ENCODE measurements at places on chromosomes 1 and 21.

DNA sequence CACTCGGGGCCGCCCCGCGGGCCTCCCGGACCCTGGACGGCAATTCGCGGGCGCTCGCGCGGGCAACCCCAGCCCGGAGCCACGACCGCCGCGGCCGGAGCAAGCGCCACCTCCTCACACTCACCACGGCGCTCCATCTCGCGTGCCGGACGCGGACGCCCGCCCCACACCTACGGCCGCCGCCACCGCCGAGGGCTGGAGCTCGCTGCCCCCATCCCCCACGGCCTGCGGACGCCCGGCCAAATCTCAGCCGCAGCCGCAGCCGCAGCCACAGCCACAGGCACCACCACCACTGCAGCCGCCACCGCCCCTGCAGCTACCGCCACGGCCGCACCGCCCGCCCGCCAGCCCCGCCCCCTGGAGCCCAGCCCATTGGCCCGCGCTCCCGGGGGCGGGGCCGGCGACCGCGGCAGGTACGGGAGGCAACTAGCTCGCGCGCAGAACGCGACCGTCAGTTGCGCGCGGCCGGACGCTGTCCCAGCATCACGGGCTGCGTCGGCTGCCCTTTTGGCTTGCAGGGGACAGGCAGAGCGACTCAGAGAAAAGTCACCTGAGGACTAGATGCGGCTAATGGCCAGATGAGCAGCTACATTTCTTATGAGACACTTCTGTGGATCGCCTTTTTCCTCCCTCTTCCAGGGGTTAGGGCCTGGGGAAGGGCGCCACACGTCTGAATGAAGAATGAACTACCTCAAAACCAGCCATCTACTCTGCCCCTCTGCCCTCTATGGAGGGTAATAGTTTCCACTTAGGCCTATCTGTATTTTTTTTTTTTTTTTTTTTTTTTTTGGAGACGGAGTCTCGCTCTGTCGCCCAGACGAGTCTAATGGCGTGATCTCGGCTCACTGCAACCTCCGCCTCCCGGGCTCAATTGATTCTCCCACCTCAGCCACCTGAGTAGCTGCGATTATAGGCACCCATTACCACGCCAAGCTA lies at the start of gene ARHGAP29:
Gene ARHGAP29, minus strand, starts transcription at position 294 of the 936 bp plus-strand sequence. CDS start 5,973 bp downstream, outside the sequence.
- peak; percentile 17 for DNase-seq

DNA sequence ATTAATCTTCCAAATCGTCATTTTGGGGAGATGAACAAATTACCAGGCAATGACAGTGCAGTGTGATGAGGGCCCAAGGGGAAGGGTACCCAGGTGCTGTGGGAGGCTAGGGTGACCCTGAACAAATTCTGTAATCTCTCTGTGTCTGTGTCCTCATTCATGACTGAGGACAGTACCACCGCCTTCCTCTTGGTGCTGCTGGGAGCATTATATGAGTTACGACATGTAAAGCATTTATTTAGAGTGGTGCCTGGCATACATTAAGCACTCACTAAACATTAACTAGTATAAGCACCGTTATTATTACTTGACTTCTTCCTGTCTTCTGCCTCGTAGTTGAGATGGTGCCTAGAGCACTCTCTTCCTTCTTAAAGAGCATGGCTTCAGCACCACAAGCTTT lies 468.2 kb upstream of the VAMP3 start:
- no peak for DNase-seq

DNA sequence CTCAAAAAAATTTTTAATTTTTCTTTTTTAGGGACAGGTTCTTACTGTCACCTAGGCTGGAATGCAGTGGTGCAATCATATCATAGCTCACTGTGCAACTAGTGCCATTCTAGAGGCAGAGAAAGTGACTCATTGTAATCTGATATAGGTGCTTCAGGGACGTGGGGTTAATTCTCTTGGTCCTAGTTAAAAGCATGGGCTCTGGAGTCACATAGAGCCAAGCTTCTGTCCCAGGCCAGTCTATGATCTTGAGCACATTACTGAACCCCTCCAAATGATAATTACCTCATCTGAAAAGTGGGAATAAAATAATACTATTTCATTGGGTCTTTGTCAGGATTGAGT lies 1.1 kb upstream of the ADIPOR1 start:
- no peak for DNase-seq

DNA sequence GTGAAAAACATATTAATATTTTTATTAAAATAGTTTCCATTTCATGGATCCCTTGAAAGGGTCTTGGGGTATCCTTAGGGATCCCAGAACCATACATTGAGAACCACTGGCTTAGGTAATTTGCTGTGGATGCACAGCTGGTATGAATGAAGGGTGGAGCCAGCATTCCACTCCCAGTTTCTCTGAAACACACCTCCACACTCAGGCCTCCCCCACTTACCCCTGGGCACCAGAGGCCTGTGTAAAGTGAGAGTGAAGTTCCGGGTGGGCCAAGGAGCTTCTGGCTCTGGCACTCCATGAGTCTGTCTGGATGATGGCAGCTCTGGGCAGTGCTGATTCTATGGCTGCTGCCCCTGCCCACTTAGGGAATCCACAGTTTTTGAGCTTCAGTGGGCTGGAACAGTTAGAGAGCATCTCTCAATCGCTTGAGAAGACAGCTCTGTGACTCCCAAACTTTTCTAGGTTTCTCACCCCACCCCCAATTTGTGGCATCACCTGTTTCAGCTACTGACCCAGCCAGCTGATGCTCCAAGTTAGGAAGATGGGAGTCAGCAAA lies 57.8 kb upstream of the CD1D start:
- DNase-seq, result no peak

DNA sequence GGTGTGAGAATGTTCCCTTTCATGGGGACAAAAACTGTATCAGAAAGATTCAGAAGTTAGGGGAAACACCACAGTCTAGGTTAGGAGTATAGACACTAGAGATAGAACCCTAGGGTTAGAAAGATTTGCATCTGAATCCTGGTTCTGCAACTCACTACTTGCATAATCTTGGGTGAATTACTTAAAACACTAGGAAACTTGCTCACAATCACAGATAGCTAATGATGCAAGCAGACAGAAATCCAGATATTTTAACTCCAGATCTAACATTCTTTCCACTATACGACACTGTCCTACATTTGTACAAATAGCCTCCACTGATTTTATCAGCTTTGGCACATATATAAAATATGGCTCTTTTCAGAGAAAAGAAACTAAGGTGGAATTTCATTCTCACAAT lies 30.8 kb upstream of the GLIS1 start:
- no peak for DNase-seq

GRCh38 chr1:222241410-222241809 lies 306.5 kb downstream of the HHIPL2 start:
- DNase-seq, result no peak

DNA sequence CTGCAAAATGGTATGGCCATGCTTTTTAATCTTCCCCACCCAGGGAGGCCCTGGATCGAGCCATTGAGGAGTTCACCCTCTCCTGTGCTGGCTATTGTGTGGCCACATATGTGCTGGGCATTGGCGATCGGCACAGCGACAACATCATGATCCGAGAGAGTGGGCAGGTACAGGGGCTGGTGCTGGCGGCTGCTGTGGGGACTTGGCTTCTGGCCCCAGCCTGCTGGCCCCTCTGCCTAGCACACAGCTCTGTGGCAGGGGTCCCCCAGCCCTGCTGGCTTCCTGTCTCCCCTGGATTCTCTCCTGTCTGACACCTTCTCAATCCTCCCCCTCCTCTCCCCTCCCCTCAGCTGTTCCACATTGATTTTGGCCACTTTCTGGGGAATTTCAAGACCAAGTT lies 72.4 kb downstream of the PIK3CD start:
- DNase-seq, result no peak

DNA sequence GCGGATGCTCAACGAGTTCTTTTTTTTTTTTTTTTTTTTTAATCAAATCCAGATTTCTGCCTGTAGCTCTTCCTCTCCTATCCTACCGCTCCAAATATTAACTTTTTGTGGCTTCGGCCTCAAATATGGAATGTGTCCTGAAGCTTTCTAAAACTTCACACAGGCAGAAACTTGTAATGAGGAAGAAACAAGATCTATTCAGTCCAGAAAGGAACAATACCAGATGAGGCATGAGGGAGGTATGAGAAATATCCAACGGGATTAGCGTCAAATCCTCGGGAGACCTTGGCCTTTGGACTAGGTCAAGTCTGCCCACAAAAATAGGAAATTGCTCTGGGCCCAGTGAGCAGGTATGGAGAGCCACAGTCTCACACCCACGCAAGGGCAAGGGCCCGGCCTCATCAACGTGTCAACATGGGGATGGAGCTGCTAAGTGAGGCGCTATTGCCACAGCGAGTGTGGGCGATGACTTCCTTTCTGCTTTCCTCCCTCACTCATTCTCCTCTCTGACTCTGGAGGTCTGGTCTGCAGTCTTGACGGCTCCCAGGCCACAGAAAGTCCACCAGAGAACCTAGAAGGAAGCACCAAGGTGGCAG lies 66.6 kb downstream of the BCAR3 start:
- DNase-seq, result peak; percentile 25

- DNase-seq, result no peak
Observed at GRCh38 chr1:31055953-31056352, 9.6 kb downstream of the PUM1 start.

DNA sequence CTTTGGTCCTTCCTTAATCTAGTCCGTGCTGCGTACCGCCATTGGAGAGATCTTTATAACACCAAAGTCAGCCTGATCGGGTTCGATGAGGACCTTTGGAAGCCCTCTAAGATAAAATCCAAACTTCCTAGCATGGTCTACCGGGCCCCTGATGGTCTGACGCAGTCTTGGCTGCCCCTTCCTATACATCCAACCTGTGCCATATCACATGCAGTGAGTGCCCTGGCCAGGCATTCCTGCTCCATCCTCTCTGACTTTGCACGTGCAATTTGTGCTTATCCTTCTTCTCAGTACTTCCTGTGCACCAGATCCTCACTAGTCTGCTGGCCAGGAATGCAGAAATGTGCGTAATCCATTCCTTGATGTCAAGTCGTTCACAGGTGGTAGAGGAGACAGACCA lies 45.6 kb downstream of the CFAP57 start:
- DNase-seq, result no peak

- DNase-seq, result no peak
Observed at GRCh38 chr1:212615201-212615470, 6.6 kb downstream of the ATF3 start.

- no peak for DNase-seq
Observed at GRCh38 chr1:116532671-116533428, 38.0 kb downstream of the CD58 start.

- DNase-seq, result no peak
Observed at GRCh38 chr1:110440877-110441276, 10.1 kb upstream of the PROK1 start.

DNA sequence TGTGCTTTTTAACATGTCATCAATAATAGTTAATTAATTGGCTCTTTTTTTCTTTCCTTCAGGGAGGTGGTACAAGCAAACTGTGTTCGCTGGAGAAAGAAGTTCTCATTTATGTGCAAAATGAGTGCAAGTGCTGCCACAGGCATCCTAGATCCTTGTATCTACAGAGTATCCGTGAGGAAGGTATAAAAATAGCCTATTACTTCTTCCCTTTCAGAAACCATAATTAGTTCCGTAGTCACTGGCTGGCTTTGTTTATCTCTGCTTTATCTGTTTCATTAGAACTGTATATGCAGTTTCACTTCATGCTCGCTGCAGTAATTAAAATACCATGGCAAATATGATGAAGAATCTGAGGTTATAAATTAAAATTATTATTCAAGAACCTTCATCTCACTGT lies 40.6 kb downstream of the EEIG2 start:
- no peak for DNase-seq

DNA sequence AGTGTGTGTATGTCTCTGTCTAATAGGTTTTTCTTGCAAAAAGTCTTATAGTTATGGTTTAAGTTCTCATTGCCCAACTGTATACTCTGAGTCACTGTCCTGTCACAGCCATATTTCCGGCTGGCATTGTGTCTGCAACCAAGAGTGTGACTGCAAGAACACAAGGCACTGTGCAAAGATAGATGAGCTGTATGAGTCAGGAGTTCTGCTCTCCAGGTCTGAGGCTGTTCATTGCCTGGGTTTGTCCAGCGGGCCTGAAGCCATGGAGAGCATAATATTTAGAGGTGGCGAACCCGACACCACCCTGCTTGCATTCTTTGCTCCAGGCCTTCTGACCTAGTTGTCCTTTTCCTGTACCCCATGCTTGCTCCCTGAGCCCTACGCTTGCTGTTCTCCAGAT lies 50.9 kb upstream of the CNIH3 start:
- DNase-seq, result no peak

GRCh38 chr1:26346274-26347033 lies 7.5 kb downstream of the CRYBG2 start:
- DNase-seq, result no peak

GRCh38 chr21:36065497-36066036 lies 4.3 kb upstream of the CBR1 start:
- DNase-seq, result no peak

GRCh38 chr21:44487831-44488230 lies 32.5 kb downstream of the LRRC3 start:
- peak; percentile 32 for DNase-seq

- no peak for DNase-seq
Observed at GRCh38 chr1:48061162-48062136, 64.3 kb upstream of the TRABD2B start.

DNA sequence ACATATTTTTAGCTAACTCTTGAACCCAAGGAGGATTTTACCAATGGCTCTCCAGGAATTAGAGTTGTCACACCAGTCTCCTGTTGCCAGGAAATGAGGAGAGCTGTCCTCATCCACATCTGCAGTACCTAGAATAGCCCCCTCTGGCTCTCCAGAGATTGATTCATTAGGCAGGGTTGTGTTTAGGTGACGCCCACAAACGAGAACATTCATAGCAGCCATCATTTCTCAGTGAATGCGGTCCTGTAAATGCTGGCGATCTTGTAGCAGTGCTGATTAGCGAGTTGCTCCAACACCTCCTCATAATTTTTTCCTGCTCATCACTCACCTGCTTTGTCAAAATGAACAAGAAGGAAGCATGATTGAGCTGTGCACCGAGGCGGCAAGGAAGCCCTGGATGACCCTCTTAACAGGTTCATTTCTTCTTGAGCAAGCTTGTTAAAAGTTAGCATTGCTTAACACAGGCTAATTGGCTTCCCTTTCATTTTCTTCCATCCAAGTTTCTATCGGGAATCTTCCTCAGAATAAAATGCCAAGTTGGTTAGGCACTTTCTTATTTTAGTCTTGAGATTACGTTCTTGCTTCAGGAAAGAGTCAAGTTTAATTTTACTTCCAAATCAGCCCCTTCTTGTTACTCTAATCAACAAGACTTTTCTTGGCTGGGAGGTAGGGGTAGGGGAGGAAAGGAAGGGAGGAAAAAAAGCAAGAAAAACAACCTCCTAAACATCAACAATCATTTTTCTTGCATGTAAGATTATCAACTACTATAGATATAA lies 16.5 kb upstream of the KLHDC8A start:
- no peak for DNase-seq

DNA sequence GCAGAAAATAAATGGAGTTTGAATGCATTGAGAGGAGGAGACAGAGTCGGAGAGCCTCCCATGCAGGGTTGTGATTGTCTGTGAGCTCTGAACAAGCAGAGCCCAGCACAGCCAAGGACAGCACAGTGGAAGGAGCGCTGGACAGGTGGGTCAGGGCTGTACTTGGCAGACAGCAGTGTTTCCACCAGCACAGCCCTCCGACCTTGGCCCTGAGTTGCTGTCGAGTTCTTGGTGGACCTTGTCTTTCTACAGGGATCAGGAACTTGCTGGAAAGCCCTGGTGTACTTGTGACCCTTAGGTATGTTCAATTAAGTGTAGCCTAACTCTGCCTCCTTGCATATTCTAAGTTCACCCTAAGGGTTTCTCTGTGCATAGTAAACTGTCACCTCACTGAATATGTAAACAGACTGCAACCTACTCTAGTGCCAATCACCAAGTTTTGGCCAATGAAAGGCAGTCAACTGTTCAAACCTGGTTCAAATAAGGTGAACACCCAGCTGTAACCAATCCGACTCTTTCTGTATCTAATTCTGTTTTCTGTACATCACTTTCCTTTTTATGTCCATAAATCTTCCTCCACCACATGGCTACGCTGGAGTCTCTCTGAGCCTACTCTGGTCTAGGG lies 86.6 kb upstream of the SLC25A33 start:
- no peak for DNase-seq

Measured in stimulated activated CD4-positive, alpha-beta T cell treated with anti-CD3 and anti-CD28 coated beads, Interleukin-1b, Interleukin-23, amount 100 ng/mL, for 24 hours (primary cell).